Smooth muscle cell of the coronary artery (primary cell): ENCODE measurements at places on chromosomes 16 and 17. TPM values are rescaled to one million over a fixed set of nuclear protein-coding genes. Genes with fewer than 3 reads are reported as not detected.

Gene KCNJ12
- under 0.01 and 24.8 TPM in 2 replicates for total RNA-seq

Gene TCAP
- 0.23 and 0.70 TPM in 2 replicates for total RNA-seq

Gene CCL17
- not detected in 2 replicates for total RNA-seq

Gene CDRT15L2
- total RNA-seq: not detected in 2 replicates

Gene C16orf95
- total RNA-seq: 4.1 and 4.6 TPM in 2 replicates

Gene TBX21
- total RNA-seq: not detected in 2 replicates

Gene SPECC1
- 2.6 and 33.6 TPM in 2 replicates for total RNA-seq

Gene ERBB2
- 33.8 and 34.5 TPM in 2 replicates for total RNA-seq

Gene GCGR
- not detected in 2 replicates for total RNA-seq

Gene VMP1
- total RNA-seq: 125 and 227 TPM in 2 replicates

Gene PPP1R27
- total RNA-seq: 0.15 TPM in 1 of 2 replicates, not detected in the other

Gene NXPH3
- total RNA-seq: 1.4 and 1.5 TPM in 2 replicates

Gene CD7
- not detected in 2 replicates for total RNA-seq

Gene ZG16
- total RNA-seq: not detected in 2 replicates

Gene CIBAR2
- 0.15 TPM in 1 of 2 replicates, not detected in the other for total RNA-seq

Gene HSD17B2
- total RNA-seq: 0.35 TPM in 1 of 2 replicates, not detected in the other

Gene B3GNT9
- 26.5 and 26.8 TPM in 2 replicates for total RNA-seq

Gene TP53TG3
- 0.35 TPM in 1 of 2 replicates, not detected in the other for total RNA-seq

Gene BCL6B
- total RNA-seq: 0.30 and 0.47 TPM in 2 replicates

Gene TAX1BP3
- 81.9 and 210 TPM in 2 replicates for total RNA-seq

Gene CCL1
- total RNA-seq: not detected in 2 replicates

Gene TTYH2
- 1.7 and 6.3 TPM in 2 replicates for total RNA-seq

Gene TMEM220
- 1.7 and 2.7 TPM in 2 replicates for total RNA-seq

Gene SLC2A4
- 0.08 and 0.12 TPM in 2 replicates for total RNA-seq

Gene FBXL16
- total RNA-seq: 0.08 TPM in 1 of 2 replicates, not detected in the other

Gene UNC13D
- total RNA-seq: 0.30 and 0.82 TPM in 2 replicates

Gene KRTAP1-1
- not detected in 2 replicates for total RNA-seq

Gene ZNF205
- 9.8 and 14.8 TPM in 2 replicates for total RNA-seq

Gene MC1R
- 3.8 and 10.6 TPM in 2 replicates for total RNA-seq

Gene MMP28
- 0.60 TPM in 1 of 2 replicates, not detected in the other for total RNA-seq
